ENCODE measurements at places on chromosomes 6 and 20. TPM values are rescaled to one million over a fixed set of nuclear protein-coding genes. Genes with fewer than 3 reads are reported as not detected.

COL21A1 gene
- polyA plus RNA-seq: not detected

DNA sequence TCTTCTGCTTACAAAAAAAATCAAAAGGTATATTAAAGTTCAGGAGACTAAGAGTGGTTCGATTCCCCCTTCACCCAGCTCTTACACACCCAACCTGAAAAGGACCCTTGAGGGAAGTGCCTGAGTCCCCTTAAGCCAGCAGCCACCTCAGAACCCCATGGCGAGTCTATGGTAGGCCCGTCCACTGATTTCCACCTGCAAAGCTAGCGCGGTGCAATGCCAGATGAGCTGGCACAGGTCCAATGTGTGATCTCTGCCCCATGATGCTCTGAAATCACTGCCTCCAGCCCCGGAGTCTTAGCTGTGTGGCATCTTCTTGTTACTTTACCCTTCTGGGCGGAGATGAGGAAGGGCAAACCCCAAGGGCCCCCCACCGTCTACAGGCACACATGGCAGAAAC is 109.3 kb downstream of the SMOC2 start:
- H3K36me3 ChIP-seq: no peaks in the 10 kb centered on the region
- H3K27me3 ChIP-seq: no peaks in the 10 kb centered on the region
- no peak for DNase-seq
- H3K4me1 ChIP-seq: no peaks in the 10 kb centered on the region
- no peak overlapping the region for H3K27ac ChIP-seq

GRCh38 chr20:50019466-50020256 is 36.9 kb downstream of the SNAI1 start:
- no peaks in the 10 kb centered on the region for H3K27me3 ChIP-seq
- H3K27ac ChIP-seq: no peak overlapping the region
- no peak overlapping the region for H3K4me3 ChIP-seq
- no peak for DNase-seq

GLP1R gene
- not detected for polyA plus RNA-seq

ZSCAN31 gene
- polyA plus RNA-seq: 0.56 TPM

- no peaks in the 10 kb centered on the region for H3K36me3 ChIP-seq
- no peak overlapping the region for H3K27ac ChIP-seq
- H3K4me1 ChIP-seq: peaks cover 34% of the 10 kb centered on the region
- no peaks in the 10 kb centered on the region for H3K27me3 ChIP-seq
- no peak overlapping the region for H3K4me3 ChIP-seq
Observed at GRCh38 chr6:16670617-16671051, 90.6 kb downstream of the ATXN1 start.

DNA sequence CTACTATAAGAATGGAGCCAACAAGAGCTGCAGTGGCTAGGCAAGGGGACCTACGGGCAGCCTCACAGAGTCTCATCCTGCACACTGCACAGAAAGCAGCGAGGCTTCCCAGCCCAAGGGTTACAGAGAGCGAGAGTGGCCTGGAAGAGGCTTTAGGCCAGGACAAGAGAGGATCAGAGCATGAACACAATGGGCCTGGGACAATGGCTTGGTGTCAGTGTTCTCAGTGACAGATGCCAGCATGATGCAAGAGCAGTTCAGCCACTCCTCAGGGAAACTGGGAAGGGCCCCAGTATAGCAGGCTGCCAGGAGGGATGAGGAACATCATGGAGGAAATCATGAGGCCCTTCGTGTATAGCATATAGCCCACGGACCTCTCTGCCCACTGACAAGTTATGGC is 108.0 kb downstream of the NUS1 start:
- no peak for DNase-seq
- H3K4me1 ChIP-seq: no peaks in the 10 kb centered on the region
- H3K4me3 ChIP-seq: no peak overlapping the region
- H3K27ac ChIP-seq: no peak overlapping the region
- H3K36me3 ChIP-seq: no peaks in the 10 kb centered on the region
- H3K27me3 ChIP-seq: no peaks in the 10 kb centered on the region

TAF4 gene
- polyA plus RNA-seq: 0.74 TPM

- no peak overlapping the region for H3K4me3 ChIP-seq
- no peaks in the 10 kb centered on the region for H3K4me1 ChIP-seq
- H3K36me3 ChIP-seq: no peaks in the 10 kb centered on the region
- DNase-seq: no peak
- no peak overlapping the region for H3K27ac ChIP-seq
- H3K27me3 ChIP-seq: no peaks in the 10 kb centered on the region
Observed at GRCh38 chr20:18729231-18729825, 84.3 kb upstream of the SCP2D1 start.

DUSP15 gene
- polyA plus RNA-seq: not detected

SLPI gene
- polyA plus RNA-seq: not detected
